Astrocyte of the spinal cord (primary cell): ENCODE measurements at places on chromosomes 7 and 10.

- no peak for DNase-seq
Measured at GRCh38 chr7:33547880-33548279, 357.5 kb upstream of the BMPER start.

DNA sequence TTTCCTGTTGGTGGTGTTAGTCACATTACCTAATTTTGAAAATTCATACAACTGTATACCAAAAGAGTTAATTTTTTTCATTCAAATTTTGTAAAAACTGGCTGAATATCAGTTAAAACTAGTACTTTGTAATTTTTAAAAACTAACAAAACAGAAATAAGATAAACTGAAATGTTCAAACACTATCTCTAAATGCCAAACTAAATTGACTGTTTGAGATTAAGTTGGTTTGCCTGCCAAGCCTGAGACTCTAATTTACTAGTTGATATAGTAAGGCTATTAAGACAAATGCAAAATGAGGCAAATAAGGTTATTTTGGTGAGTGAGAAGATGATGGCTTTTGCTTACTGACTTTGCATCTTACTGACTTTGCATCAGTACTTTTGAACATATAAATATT, 1134.9 kb upstream of the LRRN3 start:
- no peak for DNase-seq

DNA sequence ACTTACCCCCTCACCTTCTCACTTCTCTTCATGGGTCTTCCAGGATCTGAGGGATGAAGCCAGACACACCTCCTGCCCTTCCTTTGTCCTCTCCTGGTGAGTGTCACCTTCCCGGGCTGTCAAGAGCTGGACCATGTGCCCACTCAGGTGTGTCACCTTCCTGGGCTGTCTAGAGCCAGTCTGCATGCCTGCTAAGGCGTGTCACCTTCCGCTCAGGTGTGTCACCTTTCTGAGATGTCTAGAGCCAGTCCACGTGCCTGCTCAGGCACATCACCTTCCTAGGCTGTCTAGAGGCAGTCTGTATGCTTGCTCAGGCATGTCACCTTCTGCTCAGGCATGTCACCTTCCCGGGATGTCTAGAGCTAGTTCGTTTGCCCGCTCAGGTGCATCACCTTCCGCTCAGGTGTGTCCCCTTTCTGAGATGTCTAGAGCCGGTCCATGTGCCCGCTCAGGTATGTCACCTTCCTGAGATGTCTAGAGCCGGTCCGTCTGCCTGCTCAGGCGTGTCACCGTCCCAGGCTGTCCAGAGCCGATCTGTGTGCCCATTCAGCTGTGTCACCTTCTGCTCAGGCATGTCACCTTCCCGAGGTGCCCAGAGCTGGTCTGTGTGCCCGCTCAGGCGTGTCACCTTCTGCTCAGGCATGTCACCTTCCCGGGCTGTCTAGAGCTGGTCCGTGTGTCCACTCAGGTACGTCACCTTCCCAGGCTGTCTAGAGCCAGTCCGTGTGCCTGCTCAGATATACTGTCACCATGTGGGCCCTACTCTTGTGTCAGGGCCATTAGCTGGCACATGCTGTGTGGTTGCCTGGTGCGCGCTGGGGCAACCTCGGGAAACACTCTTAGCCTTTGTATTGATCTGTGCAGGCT, 245.3 kb downstream of the EBF3 start:
- no peak for DNase-seq

DNA sequence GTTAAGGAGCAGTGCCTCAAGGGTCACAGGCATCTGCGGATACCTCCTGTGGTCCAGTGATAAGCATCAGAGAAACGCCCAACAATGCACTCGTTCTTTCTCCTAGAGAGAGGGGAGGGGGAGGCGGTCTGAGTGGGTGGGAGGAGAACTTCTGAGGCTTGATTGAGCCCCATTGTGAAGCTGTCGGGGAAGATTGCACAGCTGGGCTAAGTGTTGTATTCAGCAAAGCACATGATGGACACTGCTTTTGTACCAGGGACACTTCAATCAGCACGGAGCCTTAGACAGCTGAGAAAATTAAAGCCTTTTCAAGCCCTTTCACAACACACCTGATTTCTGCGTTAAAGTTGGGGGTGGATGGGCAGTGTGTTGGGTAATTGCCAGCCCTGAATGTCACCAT, 230.3 kb upstream of the GHITM start:
- no peak for DNase-seq

- DNase-seq: no peak
Measured at GRCh38 chr7:74489997-74490945, 36.6 kb downstream of the GTF2IRD1 start.

GRCh38 chr10:103897241-103897774, 20.7 kb downstream of the STN1 start:
- no peak for DNase-seq

DNA sequence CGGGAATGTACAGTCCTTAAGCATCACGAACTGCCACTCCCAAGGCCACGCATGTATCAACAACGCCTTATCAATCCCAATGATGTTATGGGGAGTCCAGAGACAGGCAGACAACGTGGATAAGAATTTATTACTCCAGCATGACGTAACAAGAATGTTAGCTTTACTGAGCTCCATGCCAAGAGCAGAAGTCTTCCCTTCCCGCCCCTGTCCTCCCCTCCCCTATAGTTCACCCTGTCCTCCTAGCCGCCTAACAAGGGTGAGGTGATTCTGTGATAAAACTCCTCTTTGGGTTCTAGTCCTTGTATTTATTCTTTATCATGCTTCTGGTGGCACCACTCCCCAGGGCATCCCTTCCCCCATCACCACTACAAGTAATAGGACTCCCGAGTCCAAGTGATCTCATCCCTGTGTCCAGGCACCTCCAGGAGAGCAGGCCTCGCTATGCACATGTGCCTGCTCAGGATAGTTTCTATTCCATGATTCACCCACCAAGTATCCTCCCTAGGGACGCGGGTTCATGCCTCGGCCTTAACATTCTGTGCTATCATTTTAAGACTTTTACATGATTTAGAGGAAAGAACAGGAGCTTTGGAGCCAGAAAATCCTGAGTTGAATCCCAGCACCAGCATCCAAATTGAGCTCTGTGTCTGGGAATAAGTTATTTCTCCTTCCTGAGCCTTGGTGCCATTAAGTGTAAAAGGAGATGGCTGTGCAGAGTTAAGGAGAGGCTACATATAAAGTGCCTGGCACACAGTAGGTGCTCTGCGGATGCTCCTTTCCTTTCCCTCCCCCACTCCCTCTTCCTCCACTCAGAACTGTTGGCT, 15.4 kb downstream of the GSDME start:
- peak; percentile 92 for DNase-seq

DNA sequence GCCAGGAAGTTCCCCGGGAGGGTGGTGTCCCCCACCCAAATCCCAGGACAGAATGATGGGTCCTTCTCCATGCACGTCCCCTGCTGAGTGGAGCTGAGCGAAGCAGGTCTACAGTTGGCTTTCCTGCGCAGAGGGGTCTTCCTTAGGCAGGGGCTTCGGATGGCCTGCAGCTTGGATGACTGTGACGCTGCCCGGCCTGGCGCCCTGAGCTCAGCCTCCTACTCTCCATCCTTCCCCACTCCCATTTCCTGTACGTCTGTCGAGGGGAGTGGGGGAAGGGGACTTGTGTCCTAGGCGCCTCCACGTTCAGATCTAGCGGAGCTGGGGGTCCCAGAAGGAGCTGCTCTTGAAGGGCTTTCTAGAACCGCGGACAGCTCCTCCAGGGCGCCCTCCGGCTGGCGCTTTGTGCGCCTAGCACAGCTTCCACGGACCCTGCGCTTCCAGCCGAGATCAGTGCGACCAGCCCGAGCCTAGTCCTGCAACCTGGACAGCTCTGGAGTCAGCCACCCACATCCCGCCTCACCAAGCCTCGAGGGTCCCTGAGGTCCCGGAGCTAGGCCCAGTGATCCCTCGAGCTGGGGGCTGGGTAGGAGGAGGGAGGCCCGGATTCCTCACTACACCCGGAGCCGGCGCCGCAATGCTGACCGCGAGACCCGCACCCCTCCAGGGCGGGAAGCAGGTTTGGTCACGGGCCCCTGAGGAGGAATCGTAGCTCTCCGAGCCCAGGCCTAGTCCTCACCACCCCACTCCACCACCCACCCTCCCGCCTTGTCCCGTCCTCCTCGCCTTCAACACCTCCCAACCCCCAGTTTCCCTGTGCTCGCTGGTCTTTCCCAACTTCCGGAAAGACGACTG, 1.9 kb downstream of the GRID1 start:
- DNase-seq: no peak
